ENCODE measurements at places on chromosomes 12 and 14. TPM values are rescaled to one million over a fixed set of nuclear protein-coding genes. Genes with fewer than 3 reads are reported as not detected.

CLEC4D gene
- not detected for total RNA-seq

GRCh38 chr12:45334396-45334795 is 118.5 kb downstream of the ANO6 start:
- H3K4me3 ChIP-seq: no peak overlapping the region
- no peak overlapping the region for H3K27ac ChIP-seq
- no peaks in the 10 kb centered on the region for H3K27me3 ChIP-seq
- no peaks in the 10 kb centered on the region for H3K4me1 ChIP-seq

- H3K27me3 ChIP-seq: no peaks in the 10 kb centered on the region
- no peak overlapping the region for H3K4me3 ChIP-seq
- no peaks in the 10 kb centered on the region for H3K36me3 ChIP-seq
- peaks cover 15% of the 10 kb centered on the region for H3K4me1 ChIP-seq
- no peak overlapping the region for H3K27ac ChIP-seq
These were observed 390.6 kb upstream of the ATP2B1 start for GRCh38 chr12:90099288-90099687.

- H3K36me3 ChIP-seq: peaks cover 42% of the 10 kb centered on the region
- H3K4me1 ChIP-seq: no peaks in the 10 kb centered on the region
- no peaks in the 10 kb centered on the region for H3K27me3 ChIP-seq
- no peak overlapping the region for H3K4me3 ChIP-seq
- no peak for DNase-seq
- H3K27ac ChIP-seq: no peak overlapping the region
These were observed 23.7 kb downstream of the VTI1B start for GRCh38 chr14:67650694-67651093.

DNA sequence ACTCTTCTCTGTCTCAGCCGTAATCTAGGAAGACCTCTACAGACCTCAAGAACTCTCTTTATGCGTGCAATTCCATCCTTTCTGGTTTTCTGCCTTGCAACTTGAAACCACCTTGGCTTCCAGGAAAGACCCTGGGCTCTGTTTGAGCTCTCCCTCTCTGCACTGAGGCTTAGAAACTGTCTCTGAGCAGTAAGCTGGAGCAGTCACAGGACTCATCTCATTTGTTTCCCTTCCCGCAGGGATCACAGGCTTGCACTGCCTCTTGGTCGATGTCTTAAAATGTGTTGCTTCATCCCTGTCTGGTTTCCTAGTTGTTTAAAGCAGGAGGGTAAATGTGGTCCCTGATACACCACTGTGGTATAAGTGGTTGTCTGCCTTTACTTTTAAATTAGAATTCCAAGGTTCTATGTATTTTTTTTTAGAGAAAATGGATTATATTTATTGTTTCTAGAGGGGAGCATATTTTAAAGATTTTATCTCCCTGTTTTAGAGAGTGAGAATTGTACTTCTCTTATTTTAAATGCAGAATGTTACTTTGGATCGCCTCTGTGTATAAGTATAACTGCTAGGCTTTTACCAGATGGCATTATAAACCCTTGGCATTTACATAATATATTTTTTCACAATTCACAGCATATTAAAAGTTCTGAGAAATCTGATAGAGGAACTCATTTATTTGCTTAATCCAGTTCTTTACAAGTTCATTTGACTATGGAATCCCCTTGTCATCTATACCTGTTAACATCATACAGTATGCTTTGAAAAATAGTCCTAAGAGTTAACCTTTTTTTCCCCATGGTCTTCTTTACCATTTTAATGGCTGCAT is 26.4 kb downstream of the EID3 start:
- DNase-seq: no peak
- H3K27me3 ChIP-seq: no peaks in the 10 kb centered on the region
- H3K4me3 ChIP-seq: no peak overlapping the region
- no peaks in the 10 kb centered on the region for H3K4me1 ChIP-seq
- peaks cover 41% of the 10 kb centered on the region for H3K36me3 ChIP-seq

DNA sequence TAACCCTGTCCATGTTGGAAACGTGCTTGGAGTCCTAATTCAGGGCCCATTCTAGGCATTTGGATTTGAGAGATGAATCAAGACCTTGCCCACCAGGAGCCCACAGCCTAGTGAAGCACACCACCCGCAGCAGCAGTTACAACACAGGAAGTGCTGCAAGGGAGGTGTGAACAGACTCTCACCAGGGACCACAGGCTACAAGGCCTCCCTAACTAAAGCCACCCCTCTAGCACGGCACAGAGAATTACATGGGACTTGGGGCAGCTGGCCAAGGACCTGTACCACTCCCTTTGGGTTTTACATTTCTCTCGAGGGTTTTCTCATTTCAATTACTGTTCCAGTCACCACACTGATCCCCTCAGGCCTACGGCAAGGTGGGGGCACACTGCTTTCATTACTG is 49.5 kb upstream of the FOXN3 start:
- peaks cover 33% of the 10 kb centered on the region for H3K4me1 ChIP-seq
- no peak overlapping the region for H3K4me3 ChIP-seq
- H3K27ac ChIP-seq: peak overlapping the region; percentile 30
- peaks cover 7% of the 10 kb centered on the region for H3K36me3 ChIP-seq
- peak; percentile 33 for DNase-seq

DNA sequence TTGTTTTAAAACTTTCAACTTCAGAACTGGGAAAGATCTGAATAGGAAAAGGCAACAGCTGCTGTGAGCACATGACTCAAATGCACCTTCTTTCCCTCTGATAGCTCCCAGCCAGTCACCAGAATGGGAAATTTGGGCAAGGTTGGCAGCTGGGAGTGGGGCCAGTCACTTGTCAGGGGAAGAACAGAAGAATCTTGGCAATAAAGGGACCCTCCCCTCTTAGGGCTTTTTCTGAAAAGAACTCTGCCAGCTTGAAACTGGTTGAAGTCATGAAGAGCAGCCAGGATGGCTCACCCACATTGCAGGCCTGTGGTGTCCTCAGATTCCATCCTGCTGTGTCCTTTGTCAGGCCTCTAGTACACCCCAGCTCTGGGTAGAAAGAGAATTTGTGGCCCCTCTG is 10.3 kb upstream of the RIC8B start:
- H3K4me1 ChIP-seq: peaks cover 44% of the 10 kb centered on the region
- no peak overlapping the region for H3K27ac ChIP-seq
- no peaks in the 10 kb centered on the region for H3K27me3 ChIP-seq
- no peak for DNase-seq

DNA sequence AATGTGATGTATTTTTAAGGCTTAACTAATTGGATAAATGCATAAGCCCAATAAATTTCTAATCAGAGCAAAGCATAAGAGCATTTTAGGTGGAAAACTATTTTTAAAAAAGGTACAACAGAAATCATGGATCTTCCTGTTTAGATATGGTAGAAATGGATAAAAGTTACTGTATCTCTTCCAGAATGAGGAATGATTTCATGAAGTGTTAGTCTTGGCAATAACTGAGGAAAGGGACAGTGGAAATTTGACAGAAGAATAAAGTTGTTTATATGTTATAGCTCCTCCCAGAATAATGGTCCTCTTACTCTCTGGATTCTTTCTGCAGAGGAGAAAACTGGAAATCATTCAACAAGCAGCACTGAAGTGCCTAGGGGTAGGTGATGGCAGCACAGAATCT is 32.4 kb upstream of the BMAL2 start:
- H3K27ac ChIP-seq: no peak overlapping the region
- H3K4me1 ChIP-seq: peaks cover 4% of the 10 kb centered on the region
- H3K36me3 ChIP-seq: peaks cover 10% of the 10 kb centered on the region
- no peaks in the 10 kb centered on the region for H3K27me3 ChIP-seq

- H3K36me3 ChIP-seq: no peaks in the 10 kb centered on the region
- no peak overlapping the region for H3K4me3 ChIP-seq
- H3K27me3 ChIP-seq: no peaks in the 10 kb centered on the region
These were observed 186.4 kb downstream of the SYT10 start for GRCh38 chr12:33253178-33253577.

DNA sequence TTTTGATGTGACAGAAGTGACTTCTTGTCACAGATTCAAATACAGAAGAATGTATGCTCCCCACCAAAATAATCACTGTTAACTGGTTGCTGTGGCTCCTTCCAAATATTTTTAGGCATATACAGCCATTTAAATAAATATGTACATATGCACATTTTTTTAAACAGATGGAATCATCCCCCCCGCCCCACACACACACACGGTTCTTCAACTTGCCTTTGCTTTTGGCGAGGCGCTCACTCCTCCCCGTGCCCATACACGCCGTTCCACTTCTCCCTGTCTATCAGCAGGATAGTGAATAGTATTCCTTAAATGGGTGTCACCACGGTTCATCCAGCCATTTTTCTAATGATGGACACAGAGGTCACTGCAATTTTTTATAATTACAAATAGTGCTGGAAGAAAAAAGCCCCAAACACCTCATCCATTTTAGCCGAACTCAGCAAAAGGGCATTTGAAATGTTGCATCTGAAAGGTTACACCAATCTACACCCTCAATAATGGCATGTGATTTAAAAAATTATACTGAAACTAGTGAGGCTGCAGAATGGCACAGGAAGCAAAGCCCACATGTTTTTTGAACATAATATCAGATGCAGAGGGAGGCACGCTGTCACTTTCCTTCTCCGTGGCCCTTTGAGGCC is 39.2 kb upstream of the MEG3 start:
- H3K27me3 ChIP-seq: peaks cover 7% of the 10 kb centered on the region
- H3K36me3 ChIP-seq: no peaks in the 10 kb centered on the region
- DNase-seq: no peak
- no peak overlapping the region for H3K27ac ChIP-seq

Measured in activated CD4-positive, alpha-beta memory T cell treated with anti-CD3 and anti-CD28 coated beads for 36 hours (primary cell).